SK-N-MC (cell line): ENCODE measurements at places on chromosomes 6 and 20.

DNA sequence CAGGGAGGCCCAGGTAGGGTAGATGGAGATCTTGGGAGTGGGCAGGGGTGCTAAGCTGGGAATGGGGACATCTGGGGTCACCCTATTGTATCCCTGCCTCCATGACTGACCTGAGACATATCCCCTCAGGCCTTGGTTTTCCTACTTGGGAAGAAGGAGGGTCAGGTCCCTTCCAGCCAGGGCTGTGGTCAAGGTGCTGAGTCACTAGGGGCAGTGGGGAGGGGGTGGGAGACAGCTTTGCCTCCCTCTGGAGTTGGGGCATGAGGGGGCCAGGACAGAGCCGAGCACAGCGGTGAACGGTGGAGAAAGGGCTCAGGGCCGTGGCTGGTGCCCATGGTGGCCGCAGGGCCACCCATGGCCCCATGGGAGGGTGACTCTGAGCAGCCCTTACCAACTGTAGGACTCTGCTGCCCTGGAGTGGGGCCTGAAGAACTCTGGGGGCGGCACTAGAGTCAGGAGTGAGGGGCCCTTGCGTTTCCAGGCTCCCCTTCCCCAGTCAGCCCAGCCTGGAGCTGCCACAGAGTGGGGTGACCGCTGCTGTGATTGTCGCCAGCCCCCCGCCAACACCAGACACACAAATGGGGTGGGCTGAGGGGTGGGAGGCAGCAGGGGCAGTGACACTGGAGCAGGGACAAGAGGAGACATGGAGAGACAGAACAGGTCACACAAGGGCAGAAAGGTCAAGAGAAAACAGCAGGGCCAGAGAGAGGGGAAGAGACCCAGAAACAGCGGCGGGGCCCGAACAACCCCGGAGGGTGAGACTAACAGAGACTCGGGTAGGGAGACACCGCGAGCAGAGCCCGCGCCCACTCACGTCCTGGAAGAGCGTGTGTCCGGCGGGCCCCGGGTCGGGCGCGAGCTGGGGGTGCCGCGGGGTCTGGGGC is 576 bp downstream of the NECAB3 start:
- DNase-seq, result no peak

DNA sequence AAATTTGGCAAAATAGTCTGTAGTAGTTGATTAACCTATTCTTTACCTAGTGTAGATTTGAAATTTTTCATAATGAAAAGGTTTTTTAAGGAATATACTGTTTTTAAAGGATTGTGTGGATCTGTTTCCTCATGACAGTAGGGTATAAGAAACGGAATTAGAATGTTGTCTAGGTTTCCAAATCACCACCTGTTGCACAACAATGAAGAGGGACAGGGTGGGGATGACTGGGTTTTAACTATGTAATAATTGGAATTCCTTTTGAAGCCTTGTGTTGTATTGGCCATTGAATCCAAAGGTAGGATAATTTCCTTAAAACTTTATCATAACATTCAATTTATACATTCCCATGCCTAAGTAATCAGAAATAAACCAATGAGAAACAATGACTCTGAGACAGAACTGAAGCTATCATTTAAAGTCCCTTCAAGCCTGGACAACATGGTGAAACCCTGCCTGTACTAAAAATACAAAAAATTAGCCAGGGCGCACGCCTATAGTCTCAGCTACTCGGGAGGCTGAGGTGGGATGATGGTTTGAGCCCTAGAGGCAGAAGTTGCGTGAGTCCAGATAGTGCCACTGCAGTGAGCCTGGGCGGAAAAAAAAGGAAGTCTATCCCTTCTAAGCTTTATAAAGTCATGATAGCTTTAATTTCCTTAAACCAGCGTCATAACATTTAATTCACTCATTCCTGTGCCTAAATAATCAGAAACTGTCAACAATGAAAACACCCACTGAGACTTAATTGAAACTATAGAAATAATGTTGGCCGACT is 18.3 kb upstream of the SLC17A5 start:
- DNase-seq, result no peak

DNA sequence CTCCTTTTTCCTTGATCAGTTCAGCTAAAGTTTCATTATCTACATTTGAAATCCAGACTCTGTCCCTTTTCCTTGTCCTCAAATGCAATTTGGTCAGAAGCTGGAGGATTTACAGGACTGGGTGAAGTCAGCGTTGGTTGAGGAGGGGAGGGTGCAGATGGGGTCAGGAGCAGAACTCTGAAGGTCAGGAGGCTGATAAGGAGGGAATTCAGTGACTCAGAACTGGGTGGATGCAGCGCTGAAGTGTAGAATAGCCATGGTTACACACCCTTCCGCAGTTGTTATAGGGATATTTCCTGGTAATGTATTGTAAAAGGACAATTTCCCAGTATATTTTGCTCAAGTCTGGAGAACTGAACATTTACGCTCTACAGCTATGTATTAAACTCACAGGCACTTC is 133.1 kb upstream of the FOXA2 start:
- DNase-seq, result no peak

GRCh38 chr6:155188707-155189496 is 74.9 kb upstream of the CLDN20 start:
- peak; percentile 81 for DNase-seq

DNA sequence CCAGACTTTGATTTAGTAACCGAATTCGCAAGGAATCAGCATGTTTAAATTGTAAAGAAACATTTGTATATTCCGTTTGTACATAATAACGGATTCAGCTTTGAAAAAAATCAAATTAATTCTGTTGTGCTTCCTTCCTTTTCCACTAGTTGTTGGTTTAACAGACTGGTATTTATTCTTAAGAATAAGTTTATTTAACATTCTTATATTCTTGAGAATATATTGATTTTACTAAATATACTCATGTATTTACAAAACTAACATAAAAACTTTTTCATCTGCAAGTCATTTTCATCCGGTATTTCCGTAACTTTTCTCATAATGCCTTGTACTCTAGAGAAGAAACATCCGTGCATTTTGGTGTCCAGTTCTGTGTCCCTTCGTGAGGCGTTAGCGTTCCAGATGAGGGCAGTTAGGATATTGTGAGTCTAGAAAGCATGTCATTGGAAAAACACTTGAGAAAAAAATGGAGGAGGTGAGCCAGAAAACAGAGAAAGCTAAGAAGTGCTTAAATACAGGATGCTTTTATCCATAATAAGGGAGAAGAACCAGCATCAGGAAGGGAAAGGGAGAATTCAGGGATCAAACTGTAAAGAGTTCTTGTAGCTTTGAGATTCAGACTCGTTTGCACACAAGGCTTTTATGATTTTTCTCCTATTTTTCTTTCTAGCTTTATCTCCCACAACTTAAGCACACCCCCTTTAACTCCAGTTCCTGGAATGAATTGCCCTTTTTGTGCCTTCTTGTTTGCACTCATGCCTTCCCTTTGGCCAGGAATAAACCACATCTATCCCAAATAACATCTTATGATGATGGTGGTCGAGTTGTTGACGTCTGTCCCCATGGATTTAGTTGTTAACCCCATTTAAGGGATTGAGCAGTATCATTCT is 1.8 kb downstream of the WRNIP1 start:
- no peak for DNase-seq

DNA sequence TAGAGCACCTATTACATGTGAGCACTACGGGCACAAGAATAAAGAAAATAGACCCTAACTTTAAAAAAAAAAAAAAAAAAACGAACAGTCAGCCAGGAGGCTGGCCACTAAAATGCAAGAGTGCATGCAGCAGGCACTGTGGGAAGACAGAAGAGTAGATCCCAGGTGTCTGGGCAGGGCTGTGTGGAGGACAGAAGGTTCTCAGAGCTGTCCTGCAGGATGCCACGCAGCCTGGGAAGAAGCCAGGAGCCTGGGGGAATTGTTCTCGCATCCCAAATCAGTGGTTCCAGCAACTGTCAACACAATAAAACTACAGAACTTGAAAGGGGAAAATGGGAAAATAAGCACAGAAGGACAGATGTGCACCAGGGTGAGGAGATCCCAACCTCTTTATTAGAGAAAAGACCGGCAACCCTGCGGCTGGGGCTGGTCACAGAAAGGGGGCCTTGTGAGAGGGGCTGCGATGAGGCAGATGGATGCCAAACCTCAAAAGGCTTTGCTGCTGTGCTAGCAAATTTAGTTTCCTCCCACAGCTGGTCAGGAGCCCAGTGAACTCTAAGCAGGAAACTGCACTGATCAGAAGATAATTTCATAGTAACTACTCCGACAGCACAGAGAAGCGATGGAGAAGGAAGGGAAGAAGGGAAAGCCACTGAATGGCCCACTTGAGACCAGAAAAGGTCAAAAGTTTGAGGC is 30.9 kb downstream of the MAP3K5 start:
- no peak for DNase-seq

DNA sequence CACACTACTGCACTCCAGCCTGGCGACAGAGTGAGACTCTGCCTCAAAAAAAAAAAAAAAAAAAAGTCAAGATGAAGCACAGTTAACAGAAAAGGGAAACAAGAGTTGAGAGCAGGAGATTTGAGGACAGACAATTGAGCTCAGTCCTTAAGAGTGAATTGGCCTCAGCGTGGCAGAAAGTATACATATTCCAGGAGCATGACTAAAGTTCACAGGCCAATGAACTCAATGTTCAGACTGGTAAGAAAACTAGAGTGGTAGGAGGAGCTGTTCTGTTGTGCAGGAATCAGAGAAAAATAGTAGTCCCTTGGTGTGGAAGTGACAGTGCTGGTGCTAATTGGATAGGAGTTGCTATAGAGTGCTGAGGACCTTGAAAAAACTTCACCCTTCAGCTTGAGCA is 60.0 kb downstream of the NRN1 start:
- DNase-seq, result no peak

DNA sequence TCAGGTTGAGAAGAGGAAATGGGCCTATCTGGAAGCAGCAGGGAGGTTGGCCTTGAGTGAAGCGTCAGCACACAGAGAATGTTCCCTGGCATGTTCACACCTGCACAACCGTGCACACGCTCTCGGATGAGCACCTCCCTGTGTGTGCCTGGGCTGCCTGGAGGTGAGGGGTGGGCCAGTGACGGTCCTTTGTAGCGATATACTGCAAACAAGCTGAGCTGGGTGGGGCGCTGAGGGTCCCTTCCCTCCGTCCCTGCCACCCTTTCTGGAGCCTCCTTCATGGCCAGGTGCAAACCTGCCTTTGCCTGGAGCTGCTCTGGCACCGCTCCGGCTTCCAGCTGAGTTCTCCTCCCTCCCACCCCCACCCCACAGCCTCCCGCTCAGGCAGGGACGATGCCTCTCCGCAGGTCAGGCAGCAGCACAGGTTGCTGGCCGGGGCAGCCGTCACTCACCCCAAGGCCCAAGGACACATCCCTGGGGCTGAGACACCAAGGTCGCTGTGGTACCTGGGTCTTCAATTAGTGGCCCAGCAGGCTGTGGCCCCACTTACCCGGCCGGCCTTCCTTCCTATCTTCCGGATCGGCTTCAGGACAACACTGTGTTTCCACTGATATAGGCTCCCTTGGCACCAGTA is 111.6 kb downstream of the ERMARD start:
- DNase-seq, result no peak

DNA sequence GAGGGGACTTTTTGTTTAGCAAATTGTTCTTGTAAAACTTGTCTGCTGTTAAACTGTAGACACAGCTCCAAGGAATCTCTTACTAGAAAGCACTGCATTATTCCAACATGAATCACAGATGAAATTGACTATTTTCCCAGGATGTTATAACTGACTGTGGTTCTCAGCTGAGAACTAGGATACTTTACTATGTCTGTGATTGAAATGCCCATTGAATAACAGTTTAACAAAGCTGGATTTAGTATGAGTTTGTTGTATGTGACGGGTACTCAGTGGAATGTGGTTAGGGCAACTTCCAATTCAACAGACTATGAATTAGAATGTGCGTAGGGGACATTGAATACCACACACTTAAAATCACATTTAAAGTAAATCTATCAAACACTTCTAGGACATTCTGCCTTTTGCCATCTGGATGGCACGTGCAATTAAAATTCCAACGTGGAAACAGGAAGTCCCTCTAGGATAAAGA is 193.4 kb upstream of the PREP start:
- DNase-seq, result no peak

DNA sequence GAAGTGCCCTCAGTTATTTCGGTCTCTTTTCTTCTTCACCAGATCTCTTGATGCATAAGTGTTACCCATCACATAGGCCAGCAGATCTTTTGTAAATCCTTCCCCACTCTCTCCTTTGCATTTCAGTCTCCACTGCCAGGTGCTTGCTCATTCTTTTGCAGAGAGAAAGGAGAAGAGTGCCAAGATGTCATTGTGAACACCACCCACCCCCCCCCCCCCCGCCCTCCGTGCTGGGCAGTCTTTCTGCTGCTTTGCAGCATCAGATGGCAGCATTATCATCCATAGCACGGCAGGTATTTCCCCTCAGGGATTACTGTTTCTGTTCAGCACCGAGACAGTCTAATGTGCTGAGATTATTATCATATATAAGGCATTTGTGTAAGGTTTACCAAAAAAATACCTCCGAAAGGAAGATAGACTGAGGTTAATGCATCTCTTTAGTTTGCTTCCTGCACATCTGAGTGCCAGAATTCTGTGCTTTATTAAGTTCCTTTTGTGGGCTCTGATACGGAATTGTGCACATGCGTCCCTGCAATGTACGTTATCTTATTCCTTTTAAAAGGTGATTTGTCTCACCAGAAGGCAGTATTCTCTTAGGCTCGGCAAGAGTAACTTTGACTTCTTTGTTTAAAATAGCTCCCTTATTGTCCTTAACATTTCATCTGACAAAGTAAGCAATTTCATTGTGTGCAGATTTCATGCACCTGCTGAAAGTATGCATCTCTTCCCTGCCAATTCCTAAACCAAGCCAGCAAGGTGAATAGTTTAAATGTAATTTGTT is 128.8 kb downstream of the PHACTR1 start:
- DNase-seq, result no peak

- no peak for DNase-seq
Measured at GRCh38 chr6:87706187-87706966, 4.3 kb upstream of the AKIRIN2 start.

DNA sequence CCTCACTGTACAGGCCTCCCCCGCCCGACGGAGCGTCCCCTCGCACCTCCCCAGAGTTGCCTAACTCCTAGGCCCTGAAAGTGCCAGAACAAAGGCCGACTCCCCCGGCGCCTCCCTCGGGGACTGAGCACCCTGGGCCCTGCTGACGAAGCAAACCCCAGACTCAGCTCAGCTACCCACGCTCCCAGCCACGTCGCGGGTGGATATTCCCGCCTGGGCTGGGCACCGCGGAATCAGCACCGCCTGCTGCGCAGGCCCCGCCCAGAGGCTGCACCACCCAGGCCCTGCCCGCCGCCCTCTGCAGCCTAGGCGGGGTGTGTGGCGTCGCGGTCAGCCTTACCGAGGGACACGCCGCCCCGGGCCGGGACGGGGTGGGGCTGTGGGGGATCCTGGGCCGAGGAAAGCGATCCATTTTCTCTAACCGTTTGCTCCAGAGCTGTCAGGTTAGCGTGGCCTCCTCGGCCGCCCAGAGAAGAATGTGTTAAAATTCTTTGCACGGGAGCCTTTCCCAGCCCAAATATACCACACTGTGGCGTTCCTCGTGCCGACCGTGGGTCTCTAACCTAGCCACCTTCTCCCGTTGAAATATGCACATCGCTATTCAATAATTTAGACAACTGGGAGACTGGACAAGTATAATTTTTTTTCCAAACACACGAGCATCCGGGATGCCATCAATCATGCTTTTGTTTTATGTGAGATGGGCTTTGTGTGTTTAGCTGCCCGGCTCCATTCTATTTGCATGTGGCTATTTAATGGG is 31.4 kb downstream of the TFAP2A start:
- no peak for DNase-seq

GRCh38 chr6:87982134-87982533 is 65.5 kb upstream of the SPACA1 start:
- DNase-seq, result no peak

- DNase-seq, result no peak
Measured at GRCh38 chr6:4896401-4896800, 107.4 kb downstream of the RPP40 start.
